ENCODE measurements at places on chromosomes 2 and 18.

DNA sequence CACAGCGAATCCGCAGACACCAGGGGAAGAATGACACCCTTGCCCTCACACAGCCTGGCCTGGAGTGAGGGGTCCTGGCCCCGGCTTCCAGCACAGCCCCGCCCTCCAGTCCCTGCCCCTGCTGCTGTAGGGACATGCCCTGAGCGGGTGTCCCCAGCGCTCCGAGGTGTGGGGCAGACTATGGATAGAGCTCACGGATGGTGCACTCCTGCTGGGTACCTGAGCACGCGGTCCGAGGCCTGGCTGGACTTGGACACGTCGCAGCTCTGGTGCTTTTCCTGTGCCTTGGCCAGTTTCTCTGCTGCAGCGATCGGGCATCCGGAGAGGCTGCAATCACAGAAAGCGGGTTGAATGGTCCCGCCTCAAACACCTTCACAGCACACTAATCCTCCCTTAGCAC, 165.7 kb upstream of the PXDN start:
- DNase-seq, result no peak

DNA sequence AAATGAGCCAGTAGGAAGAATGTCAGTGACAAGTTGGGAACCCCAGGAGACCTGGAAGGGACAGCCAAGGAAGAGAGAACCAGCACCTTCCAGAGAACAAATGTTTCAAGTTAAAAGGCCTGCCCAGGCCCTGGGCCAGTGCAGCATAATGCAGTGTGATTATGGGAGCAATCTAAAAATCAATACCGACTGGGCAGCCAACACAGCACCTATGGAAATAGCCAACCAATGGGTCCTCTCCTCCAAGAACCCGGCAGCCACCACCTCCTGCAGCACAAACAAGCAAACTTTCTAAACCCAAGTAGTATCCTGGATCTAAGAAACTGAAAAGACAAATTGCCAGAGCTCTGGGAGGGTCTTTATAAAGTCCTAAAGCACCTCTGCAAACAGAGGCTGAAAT, 71.7 kb downstream of the CLHC1 start:
- no peak for DNase-seq

GRCh38 chr2:43041661-43042360, 184.6 kb downstream of the ZFP36L2 start:
- DNase-seq, result peak; percentile 100

DNA sequence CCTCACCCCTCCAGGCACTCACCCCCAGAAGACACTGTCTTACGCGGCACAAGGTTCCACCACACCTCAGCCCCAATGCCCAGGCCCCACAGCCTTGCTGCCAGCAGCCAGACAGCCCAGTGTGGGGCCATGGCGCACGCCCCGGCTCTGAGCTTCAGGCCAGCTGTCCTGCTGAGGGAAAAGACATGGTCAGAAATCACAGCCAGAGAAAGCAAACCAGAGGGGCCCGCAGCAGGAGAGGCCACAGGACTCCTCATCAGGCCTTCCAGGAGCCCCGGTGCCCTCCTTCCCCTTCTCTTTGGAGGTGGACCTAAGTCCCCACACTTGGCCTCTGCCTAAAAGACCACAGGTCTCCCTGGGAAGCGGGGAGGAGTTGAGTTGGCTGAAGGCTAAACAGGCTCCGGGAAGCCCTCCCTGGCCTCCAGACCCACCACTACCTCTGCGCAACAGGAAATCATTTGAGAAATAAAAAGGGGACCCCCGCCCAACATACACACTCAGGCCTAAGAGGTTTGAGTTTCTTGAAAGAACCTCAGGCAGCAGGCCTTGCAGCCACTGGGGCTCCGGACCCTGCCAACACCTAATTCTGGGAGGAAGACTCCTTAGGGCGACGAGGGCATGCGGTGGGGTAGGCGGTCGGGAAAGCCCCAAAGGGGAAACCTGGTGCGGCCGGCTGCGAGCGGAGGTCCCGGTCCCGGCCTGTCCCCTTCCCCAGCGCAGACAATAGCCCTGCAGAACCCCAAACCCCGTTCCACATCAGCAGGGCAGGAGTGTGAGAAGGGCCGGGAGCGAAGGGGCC, 1.9 kb downstream of the SEMA4C start:
- DNase-seq, result no peak

GRCh38 chr18:28168725-28169124, 8.2 kb downstream of the CDH2 start:
- DNase-seq, result no peak

DNA sequence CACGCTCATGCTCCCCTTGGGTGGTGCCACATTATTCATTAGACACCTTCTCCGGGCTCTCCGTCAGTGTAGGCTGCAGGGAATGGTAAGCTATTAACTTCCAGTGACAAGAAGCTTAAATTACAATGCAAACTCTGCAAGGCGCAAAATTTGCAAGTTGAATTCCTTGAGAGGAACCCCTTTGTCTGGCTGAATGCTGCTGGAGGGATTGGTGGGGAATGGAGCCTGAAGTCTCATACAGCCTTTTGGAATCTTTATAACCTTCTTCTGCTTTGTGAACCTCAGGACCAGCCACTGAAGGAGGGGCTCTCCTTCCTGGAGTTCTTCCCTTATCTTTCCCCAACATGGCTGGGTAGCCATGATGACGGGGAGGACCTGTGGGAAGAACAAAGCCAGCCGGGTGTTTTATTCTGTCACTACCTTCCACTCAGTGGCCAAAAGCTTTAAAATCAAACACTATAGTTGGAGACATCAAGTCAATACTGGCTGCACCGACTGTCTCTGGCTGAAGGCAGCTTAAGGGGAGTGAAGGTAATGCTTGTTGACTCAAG, 220.9 kb upstream of the EPHA4 start:
- DNase-seq, result no peak

DNA sequence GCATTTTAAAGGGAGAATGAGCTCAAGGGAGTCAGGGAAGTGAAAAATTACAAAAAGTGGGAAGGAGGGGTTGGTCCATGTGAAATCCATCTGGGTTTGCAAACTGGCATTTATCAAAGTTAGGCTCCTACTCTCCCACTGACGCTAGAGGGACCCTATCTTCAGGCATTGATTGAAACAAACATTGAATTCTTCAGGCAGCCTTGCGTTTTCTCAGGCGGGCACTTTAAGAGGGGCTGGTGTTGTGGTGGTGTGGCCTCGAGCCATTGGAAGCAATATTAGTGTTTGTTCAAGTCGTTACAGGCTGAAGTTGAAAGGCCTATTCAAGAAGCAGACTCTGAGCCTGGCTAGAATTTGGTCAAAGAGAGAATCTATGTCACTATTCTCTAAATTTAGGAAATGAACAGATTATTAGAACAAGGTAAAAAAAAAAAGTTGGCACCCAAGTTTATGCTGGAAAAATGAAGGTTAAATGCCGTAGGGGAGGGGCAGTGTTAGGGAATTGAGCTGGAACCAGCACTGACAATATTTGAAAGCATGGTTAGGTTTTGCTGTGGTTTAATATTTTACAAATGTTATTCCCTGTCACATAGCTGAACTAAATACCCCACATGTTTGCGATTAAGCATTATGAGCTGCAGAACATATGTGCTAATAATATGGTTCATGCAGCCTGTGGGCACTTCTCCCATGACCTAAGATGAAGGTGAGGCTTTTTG, 36.8 kb downstream of the STON1 start:
- DNase-seq, result peak; percentile 42

- DNase-seq, result peak; percentile 93
Observed at GRCh38 chr2:39642051-39642718, 23.5 kb upstream of the TMEM178A start.

- DNase-seq, result peak; percentile 78
Observed at GRCh38 chr2:40244675-40245074, 207.2 kb downstream of the SLC8A1 start.

DNA sequence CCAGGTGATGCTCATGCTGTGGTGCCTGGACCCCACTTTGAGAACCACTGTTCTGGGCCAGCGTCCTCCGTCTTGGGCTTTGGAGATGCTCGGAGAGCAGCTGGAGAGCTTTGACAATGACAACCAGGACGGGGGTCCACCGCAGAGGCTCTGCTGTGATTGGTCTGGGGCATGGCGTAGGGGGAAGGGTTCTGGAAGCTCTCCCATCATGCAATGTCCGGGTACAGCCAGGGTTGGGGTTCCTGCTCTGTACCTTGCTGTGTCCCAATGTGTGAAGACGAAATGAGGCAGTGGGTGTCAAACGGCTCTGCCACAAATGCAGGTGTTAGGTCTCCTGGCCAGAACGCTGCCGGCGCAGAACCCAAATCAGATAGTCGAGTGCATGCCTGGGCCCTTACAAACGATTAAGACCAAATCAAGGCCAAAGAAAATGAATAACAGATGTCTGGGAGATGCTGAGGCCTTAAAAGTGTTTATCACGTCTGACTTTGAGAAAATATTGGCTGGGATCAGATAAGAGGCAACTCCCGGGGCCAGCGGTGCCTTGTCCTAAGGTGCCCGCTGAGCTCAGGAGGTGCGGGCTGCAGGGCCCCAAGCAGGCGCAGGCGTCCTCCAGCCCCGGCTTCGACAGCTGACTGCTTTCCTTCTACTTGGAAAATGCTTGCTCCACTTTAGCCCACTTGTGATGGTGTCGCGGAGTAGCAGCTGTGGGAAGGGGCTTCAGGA, 117.2 kb downstream of the VAPA start:
- peak; percentile 19 for DNase-seq

DNA sequence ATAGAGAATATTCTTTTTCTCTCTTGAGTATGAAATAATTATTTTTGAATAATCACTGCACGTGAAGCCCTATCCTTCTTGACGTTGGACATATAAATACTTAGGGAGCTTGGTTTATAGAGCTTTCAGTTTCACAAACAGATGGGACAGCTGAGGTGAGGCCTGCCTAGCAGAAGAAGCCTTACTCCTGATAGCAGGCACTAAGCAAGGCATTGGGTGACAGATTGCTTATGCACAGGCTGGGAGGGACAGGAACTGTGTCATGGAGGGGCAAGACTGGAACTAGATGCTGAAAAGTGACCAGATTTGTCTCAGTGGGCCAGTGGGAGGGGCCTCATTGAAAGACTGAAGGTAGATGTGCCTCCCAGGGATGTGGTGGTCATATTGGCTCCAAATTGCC, 220.8 kb downstream of the NEDD4L start:
- no peak for DNase-seq

DNA sequence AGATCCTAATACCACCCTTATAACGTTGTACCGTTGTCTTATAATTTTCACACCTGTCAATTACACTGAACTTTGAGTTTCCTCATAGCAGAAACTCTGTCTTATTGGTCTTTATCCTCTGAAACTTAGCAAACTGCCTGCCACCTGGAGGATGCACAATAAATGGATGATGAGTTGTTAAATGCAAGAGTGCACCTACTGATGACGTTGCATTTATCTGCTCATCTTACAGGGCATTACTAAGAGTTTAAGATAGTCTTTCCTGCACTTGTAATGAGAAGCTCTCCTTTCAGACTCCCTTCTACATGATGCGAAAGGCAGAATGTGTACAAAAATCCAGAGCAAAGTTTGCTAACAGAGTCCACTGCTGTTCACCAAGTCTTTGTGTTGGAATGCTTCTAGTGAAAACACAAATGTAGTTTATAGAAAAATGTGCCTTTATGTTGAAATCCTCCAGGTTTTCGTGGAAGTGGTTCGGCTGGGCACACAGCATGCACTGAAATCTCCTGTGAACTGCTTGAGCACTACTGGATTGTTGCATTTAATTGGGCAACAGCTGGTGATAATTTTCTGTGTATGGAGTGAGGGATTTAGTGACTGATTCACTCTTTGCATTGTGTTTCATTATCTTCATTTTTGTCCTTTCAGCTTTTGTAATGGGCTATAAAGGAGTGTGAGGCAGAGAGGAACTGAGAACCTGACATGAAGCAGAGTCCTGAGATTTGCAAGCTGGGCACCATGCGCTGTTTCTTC, 665.8 kb upstream of the ID2 start:
- DNase-seq, result no peak

GRCh38 chr18:30572214-30572613, 470.3 kb downstream of the DSC3 start:
- DNase-seq, result no peak
